GM20000 (cell line): ENCODE measurements at places on chromosomes 11 and 22.

GRCh38 chr11:27095059-27095458, 54.4 kb downstream of the BBOX1 start:
- DNase-seq = no peak

DNA sequence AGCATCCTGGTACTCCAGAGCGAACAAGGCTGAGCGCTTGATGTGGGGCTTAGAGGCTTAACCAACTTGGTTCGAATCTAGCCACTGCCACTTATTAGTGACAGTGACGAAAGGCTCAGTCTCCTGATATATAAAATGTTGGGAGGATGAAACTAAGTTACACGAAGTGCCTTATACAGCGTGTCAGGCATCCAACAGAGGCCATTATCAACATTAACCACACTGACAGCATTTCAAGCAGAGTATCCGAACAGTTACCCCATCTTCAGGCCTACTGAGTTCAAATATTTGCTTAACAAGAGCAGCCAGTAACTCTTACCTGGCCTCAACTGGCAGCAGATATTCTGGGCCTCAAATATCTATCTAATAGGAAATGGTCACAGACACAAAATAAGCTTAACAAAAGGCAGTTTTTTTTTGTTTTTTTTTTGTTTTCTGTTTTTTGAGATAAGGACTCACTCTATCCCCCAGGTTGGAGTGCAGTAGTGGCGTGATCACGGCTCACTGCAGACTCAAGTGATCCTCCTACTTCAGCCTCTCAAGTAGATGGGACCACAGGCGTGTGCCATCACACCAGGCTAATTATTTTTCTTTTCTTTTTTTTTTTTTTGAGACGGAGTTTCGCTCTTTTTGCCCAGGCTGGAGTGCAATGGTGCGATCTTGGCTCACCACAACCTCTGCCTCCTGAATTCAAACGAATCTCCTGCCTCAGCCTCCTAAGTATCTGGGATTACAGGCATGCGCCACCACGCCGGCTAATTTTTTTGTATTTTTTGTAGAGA, 2.9 kb downstream of the SERPIND1 start:
- DNase-seq = no peak

GRCh38 chr11:45348729-45349128, 62.6 kb upstream of the SYT13 start:
- no peak for DNase-seq

GRCh38 chr11:3036419-3036818, 20.8 kb downstream of the CARS1 start:
- no peak for DNase-seq

- DNase-seq = peak; percentile 12
Measured at GRCh38 chr11:3671334-3672254, at the start of gene CHRNA10. CHRNA10 (minus strand) TSS chr11:3671384; CDS start chr11:3671312, 72 bp downstream.

GRCh38 chr11:106281455-106282173, 204.2 kb downstream of the AASDHPPT start:
- DNase-seq = no peak

- DNase-seq = peak; percentile 10
Measured at GRCh38 chr11:82229341-82229740, 504.3 kb downstream of the FAM181B start.

- no peak for DNase-seq
Measured at GRCh38 chr22:36467946-36468345, 13.5 kb downstream of the TXN2 start.

GRCh38 chr11:35893796-35894475, 49.9 kb upstream of the LDLRAD3 start:
- no peak for DNase-seq

GRCh38 chr22:24883432-24883831, 63.1 kb downstream of the LHFPL7 start:
- no peak for DNase-seq

DNA sequence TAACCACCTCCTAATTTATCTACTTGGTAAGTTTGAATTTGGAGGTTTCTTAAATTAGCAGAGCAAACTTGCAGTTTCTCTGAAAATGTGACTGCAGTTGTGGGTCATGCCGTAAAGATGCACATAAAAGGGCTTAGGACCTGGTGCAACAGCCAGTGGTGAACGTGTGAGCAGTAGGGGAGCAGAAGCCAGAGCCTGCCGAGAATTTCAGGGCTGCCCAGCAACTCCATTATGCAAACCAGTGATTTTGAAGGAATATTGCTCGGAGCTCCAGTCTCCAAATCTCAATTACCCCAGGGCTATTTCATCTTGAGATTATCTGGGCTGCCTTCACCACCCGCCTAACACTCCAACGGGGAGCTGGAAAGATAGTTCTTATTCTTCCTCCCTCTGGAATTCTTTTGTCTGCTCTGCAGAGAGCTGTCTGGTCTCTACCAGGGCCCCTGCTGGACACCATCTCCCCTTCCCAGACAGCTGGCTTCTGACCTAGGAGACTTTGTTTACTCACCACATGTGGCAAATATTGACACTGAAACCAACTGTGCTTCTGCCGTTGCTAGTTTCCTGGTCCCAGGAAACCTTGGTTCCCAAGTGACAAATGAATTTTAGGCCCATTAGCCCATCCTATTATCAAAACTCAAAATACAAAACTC, 93.9 kb downstream of the DSCAML1 start:
- no peak for DNase-seq

DNA sequence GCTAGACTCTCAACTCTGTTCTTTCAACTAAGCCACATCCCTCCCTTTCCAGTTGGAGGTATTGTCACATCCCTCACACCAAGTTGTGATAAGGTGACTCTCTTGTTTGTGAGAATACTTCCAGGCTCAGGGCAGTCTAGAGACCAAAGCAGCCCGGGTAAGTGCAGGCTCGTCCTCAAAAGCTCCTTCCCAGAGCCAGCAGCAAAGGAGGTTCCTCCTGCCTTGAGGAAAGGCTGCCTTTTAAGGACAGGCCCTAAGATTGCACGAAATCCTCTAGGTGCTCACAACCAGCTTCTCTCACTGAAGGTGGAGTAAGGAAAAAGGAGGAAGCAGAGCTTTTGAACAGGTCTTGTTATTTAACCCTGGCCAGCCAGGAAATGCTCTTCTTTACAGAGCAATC, 53.4 kb downstream of the SMCO4 start:
- no peak for DNase-seq

- DNase-seq = no peak
Measured at GRCh38 chr22:44721213-44721612, 19.2 kb downstream of the PRR5 start.

DNA sequence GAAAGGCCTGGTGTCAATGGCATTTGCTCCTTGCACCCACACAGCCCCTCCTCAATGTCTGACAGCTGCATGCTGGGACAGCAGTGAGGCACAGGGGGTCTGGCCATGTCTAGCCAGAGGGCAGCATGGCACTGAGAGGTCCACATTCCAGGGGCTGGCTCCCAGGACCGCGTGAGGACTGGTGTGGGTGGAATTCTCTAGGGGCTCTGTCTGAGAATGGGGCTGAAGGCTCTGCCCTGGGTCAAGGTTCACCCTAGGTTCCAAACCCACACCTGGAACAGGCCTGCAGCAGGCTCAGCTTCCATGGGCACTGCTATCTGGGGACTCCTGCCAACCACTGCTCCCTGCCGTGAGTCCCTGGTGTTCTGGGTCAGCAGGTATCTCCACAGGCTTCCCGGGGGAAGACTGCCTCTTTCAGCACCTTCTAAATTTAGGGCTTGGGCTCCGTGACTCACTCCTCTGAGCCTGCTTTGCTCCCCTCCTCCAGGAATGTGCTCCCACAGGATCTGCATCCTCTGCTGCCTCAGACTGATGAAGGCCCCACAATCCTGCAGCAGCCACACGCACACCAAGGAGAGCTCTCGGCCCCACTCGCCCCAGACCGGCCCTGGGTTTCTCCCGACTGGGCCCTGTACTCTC, 4.2 kb downstream of the STARD10 start:
- no peak for DNase-seq

DNA sequence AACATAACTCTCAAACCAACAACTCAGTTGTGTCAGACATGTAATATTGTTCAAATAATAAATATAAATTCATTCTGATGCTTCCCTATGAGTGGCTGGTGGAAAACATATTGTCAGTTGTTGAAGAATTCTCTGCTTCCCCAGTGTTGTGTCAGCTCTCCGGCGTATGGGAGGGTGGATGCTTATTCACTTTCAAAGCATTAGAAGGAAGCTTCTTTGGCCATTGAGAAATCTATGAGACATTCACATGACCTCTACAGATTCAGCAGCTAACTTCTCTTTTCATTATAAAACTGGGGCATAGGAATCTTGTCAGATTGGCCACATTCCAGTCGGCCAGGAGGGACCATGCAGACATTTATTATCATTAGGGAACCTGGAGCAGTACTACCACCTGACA, 2.9 kb downstream of the OR51V1 start:
- DNase-seq = no peak

GRCh38 chr11:128575961-128576350, 11.4 kb downstream of the ETS1 start:
- DNase-seq = no peak
